Suppressor macrophage treated with lipopolysaccharide for 4 hours (primary cell): ENCODE measurements at places on chromosomes 6 and 20.

DNA sequence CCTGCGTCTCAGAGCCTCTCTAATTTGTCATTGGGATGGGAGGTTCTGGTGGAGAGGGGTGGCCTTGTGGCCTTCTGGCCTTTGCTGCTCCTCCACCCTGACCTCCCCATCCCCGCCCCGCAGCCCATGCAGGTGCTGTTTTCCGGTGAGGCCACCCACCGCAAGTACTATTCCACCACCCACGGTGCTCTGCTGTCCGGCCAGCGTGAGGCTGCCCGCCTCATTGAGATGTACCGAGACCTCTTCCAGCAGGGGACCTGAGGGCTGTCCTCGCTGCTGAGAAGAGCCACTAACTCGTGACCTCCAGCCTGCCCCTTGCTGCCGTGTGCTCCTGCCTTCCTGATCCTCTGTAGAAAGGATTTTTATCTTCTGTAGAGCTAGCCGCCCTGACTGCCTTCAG is 171.8 kb upstream of the RNF24 start:
- no peak for DNase-seq

DNA sequence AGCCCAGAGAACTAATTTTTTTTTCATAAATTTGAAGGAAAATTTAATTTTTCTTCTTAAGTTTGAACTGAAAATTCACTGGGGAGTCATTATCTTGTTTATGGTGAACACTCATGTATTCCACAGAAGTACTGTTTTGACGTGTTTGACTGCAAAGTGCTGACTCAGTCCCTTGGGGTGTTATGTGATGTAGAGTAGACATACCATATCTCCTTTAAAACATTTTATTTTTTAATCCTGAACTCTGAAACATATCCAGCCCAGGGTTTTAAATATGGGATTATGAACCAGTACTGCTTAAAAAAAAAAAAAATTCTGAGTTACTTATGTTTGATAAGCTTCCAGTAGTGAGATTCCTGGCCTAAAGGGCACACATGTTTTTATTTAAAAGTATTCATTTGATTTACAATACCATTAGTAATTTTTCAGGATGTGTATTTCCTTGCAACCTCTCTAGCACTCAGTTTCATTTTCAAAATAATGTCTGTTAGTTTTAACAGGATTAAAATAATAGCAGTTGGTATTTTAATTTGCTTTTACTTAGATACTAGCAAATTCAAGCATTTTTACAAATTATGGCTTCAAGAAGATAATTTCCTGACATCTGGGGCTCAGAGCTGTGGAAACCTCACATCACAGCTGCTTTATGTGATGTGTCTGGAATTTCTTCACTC is 81.7 kb upstream of the PDE10A start:
- no peak for DNase-seq

DNA sequence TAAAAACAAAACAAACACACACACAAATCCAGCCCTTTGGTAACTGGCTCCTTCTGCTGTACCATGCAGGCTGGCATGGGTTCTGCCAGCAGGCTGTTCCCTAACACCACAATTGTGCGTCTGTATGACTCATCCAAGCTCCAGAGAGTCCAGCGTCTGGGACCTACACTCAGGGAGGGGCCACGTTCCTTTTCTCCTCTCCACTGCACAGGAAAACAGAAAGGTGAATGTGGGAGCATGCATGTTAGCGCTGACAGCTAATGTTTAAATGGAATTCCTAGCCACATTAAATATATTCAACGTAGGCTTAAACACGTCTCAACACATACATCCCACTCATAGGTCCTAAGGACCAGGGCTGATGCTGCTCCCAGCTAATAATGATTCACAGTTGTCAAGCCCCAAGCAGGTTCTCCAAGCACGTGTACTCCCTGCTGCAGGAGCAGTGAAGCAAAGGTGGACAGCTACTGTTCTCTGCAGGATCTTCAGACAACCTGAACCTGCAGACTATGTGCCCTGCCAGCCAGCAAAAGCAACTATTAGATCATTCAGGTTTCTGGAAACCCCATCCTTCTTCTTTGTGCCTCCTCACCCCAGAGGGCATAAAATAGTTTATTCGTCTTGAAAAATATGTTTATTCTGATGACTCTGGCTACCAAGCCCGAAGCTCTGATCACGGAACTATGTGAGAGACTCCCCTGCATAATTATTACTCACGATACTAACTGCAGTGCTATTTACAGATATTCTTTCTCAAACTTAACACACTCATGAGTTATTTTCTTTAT is 20.9 kb downstream of the MAP1LC3A start:
- DNase-seq: peak; percentile 65

DNA sequence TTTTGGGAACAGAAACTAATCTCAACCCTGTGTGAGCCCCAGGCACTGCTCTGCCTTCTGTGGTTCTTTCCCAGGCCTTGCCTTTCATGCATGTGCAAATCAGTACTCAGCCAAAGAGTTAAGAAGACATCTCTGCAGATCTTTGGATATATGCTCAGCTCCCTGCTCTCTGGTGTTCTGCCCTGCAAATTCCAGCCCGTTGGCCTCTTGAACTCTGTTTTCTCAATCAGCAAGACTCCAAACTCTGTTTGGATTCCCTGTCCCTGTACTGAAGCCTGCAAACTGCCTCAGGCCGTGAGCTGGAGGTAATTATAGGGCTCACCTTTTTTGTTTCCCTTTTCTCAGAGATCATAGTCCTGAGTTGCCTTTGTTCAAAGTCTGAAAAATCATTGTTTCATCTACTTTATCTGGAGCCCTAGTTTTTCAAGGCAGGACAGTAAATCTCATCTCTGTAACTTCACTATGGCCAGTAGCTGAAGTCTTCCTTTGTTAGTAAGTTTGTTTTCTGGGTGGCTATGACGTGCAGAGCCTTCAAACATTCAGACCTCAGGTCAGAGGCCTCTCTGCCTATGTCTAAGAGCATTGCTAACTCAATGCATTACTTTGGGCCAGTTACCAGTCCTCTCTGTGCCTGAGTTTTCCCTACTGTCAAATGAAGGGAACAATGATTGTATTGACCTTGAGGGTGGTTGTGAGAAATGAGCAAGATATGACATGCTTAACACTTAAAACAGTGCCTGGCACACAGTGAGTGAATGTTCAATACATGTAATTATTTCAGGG is 15.9 kb upstream of the MDFI start:
- DNase-seq: no peak

DNA sequence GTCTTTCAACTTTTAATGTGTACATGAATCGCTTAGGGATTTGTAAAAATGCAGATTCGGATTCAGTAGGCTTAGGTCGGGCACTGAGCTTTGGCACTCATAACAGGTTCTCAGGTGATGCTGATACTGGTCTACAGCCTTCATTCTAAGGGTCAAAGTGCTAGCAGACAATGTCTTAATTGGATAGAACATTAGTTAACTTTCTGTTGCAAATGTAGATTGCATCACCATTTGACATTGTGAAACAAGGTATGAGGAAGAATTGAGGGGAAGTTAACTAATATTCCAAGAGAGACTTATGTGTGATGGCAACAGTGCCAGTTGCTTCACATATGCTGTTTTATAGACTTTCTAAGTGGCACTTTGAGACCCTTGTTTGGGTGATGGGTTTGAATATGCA is 86.9 kb downstream of the MLIP start:
- peak; percentile 71 for DNase-seq

GRCh38 chr20:36709126-36709525 is 36.8 kb downstream of the NDRG3 start:
- DNase-seq: no peak

GRCh38 chr6:39217177-39217864 is 12.0 kb downstream of the KCNK5 start:
- no peak for DNase-seq

GRCh38 chr6:39843305-39844020 is 51.3 kb downstream of the DAAM2 start:
- DNase-seq: no peak

DNA sequence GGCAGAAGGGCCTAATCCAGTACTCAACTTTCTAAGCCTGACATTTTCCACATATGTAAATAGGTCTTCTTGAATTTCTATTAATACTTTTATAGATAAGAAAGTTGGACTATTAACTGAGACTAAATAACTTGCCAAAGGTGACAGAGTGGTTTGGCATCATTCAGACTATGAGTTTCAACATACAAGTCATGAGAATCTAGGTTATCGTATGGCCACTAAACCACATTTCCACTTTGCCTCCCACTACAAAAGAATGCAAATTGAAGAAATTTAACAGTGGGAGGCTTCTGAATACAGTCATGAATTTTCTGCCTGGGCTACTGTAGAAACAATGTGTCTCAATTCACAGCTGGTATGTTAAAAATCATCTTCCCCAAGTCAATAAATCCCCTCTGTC is 531.0 kb upstream of the AGPAT4 start:
- DNase-seq: no peak

- no peak for DNase-seq
These were observed 975 bp downstream of the BMP7 start for GRCh38 chr20:57265336-57265996.

GRCh38 chr6:96811136-96811535 is 26.1 kb downstream of the GPR63 start:
- no peak for DNase-seq

DNA sequence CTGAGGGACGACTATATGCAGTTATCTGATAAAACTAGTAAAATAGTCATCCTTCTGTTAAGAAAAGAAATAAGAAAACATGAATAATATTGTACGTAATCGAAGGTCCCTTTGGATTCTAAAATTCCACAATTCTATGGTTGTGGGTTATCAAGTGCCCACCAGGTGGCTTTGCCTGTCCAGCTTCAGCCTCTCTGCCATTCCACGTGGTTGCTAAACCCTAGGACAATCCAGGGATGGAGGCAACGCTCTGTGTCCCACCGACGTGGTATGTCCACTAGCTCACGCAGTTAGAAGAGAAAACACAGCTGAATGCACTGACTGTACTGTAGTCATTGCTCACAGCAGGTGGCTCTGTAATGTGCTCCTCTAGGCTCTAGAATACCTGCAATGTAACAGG is 349.3 kb downstream of the FARS2 start:
- DNase-seq: no peak

- no peak for DNase-seq
These were observed 261.1 kb downstream of the THBS2 start for GRCh38 chr6:168992446-168993144.

GRCh38 chr6:125746019-125746414 is 3.4 kb upstream of the HEY2 start:
- DNase-seq: no peak

GRCh38 chr6:33914645-33915044 is 110.8 kb upstream of the MLN start:
- peak; percentile 64 for DNase-seq

DNA sequence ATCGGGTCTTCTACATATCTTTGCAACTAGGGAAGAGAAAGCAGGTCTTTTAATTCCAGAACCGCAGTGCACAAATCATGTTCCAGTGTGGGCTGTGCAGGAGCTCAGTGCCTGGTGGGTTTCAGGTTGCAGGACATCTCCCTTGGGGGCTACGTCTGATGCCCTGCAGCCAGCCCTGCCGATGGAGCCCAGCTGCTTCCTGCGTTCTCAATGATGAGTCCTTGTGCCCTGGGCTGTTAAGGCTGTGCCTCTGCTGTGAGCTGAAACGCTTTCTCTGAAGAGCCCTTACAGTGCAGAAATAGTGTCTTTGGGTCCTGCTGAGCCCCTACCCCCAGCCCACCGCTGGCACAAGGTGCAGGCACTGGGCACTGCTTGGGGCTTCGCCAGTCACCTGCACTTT is 192.9 kb downstream of the SYNDIG1 start:
- no peak for DNase-seq

GRCh38 chr6:9250852-9251251 is 815.5 kb upstream of the SLC35B3 start:
- DNase-seq: no peak

- DNase-seq: peak; percentile 52
These were observed 10.6 kb upstream of the TGM3 start for GRCh38 chr20:2285193-2285592.

DNA sequence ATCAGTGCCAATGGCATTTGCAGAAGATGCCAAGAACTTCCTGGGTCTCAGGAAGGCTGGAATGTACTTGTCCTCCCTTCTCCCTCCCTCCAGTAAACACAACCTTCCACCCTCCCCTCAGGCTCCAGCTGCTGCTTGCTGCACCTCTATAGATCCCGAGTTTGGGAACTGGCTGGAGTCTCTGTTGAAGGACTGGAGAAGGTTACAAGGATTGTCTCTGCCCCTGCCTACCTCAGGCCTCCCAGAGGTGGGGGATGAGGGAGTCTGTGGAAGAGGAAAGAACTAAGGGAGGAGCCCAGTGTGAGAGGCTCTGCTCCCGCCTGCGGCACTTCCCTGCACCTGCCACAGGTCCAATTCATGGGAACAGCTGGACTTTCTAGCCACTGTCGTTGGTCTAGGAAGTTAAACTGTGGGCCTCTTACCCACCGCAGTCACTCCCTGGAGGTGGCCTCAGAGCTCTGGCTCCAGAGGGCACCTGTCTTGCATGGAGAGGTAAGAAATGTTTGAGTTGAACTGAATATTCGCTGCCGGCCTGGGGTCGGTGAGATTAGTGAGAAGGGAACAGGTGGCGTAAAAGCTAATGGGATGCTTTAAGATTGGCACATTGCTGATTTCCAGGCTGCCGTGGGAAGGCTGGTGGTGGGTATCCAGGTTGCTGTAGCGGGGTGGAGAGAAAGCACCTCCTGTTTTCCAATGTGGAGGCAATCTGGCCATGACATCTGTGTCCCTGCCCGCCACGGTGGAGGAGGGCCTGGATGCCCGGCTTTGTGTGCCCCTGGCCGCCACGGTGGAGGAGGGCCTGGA is 54.3 kb downstream of the PPP1R14C start:
- DNase-seq: no peak

GRCh38 chr6:40556881-40557280 is 30.3 kb downstream of the LRFN2 start:
- DNase-seq: no peak

GRCh38 chr20:41607791-41608190 is 10.4 kb downstream of the CHD6 start:
- DNase-seq: no peak

- DNase-seq: no peak
These were observed 105.8 kb upstream of the SPTLC3 start for GRCh38 chr20:12902992-12903391.

- DNase-seq: peak; percentile 14
These were observed 105.9 kb downstream of the MYB start for GRCh38 chr6:135286962-135287538.

GRCh38 chr6:31799781-31800180 is 4.2 kb upstream of the VARS1 start:
- DNase-seq: no peak

DNA sequence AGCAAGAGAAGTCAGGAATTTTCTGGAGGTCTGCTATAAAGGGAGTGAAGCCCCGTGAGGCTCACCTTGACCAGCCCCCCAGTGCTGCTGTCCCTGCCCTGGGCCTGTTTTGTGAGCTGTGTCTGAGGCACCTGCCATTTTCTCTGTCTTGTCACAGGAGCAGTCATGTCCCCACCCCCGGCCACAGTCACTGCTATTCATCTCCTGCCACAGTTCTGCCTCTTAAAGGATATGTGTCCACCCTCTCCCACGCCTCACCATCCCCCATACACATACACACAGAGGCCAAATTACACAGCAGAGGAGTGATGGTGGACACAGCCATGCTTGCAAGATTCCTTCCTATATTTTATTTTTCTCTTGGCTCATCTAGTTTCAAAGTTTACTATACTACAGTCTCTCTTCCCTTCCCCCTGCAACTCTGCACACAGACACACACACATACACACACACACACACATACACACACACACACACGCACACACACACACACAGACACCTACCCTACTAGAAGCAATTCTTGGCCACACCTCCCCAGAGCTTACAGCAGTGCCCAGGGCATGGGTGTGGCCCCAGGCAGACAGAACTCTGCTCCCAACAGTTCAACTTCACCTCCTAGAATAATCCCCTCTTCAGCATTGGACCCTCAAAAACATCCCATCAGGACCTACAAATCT is 68.7 kb upstream of the TAB2 start:
- DNase-seq: peak; percentile 64

- DNase-seq: no peak
These were observed 12.0 kb downstream of the ADRM1 start for GRCh38 chr20:62314711-62315302.

GRCh38 chr6:144149894-144150709 is at the start of gene STX11:
Gene STX11, plus strand, starts transcription at chr6:144150517. Its CDS starts 36,111 bp downstream, at chr6:144186628.
- DNase-seq: peak; percentile 99
